ENCODE measurements at places on chromosomes 1 and 21. TPM values are rescaled to one million over a fixed set of nuclear protein-coding genes. Genes with fewer than 3 reads are reported as not detected.

Gene COPA
- 115 TPM for total RNA-seq

DNA sequence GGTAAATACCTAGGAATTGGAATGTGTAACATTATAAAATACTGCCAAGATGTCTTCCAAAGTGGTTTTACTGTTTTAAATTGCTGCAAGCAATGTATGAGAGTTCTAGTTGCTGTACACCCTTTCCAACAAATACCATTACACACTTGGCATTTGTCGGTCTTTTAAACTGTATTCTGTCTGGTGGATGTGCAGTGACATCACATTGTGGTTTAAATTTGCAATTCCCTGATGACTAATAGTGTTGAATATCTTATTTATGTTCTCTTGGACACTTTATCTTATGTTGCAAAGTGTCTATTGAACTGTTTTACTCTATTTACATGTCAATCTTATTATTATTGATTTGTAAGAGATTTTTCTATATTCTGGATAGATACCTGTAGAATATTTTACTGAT, 561.2 kb upstream of the B3GALT2 start:
- no peak for DNase-seq

DNA sequence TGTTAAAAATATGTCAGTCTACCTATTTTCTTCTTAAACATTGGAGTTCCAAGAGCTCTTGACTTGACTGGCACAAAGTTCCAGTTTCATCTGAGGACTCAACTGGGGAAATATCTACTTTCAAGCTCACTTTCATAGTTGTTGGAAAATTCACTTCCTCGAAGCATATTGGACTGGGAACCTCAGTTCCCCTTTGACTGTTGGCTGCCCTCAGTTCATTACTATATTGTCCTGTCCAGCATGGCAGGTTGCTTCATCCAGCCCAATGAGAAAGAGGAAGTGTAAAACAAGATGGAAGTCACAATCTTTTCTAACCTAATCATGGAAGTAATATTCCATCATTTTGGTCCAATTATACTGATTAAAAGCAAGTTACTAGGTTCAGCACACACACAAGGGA, 54.3 kb downstream of the ZNF697 start:
- DNase-seq: no peak

DNA sequence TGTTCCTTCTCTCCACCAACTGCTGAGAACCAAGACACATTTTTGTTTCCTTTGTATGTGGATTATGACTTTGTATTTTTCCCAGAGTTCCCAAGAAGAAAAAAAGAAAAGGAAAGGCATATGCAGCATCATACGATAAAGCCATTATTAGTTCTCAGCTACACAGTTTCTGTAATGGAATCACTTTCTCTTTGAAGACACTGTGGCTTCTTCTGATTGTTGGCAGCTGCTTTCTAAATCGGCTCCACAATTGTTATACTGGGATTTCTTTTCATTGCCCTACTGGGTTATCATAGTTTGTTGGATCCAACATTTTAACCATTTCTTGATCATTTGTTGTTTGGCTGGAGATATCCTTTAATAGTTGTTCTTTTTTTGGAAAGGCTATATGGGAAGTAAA, 89.5 kb upstream of the HIVEP3 start:
- DNase-seq: no peak

Gene TESK2
- total RNA-seq: 10.9 TPM

- DNase-seq: no peak
Measured at GRCh38 chr1:198754670-198755069, 115.8 kb downstream of the PTPRC start.
